ENCODE measurements at places on chromosomes 7 and 10. TPM values are rescaled to one million over a fixed set of nuclear protein-coding genes. Genes with fewer than 3 reads are reported as not detected.

DNA sequence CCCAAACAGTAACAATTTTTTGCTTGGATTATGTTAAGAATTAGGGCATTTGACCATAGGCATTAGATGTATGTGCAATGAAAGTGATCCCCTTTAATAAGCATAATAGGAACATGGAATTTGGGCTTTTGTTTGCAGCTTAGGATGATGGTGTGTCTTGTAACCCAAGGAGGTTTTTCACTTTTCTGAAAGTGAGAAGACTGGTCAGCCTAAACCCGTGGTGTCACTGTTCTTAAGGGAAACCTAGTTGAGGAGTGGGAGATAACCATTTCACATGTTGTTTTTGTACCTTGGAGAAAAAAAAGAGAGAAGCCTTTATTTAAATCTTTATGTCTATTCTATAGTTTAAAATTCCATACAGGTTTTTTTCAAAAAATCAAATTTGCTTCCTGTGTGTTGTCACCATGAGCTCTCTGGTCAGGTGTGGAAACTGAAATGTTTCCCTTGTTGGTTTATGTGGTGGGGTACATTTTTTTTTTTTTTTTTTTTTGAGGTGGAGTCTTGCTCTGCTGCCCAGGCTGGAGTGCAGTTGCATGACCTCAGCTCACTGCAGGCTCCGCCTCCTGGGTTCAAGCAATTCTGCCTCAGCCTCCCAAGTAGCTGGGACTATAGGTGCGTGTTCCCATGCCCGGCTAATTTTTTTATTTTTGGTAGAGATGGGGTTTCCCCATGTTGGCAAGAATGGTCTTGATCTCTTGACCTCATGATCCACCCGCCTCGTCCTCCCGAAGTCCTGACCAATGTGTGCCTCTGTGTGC lies 7.7 kb downstream of the CCM2 start:
- no peak for DNase-seq

- DNase-seq, result no peak
Measured at GRCh38 chr10:75541411-75541810, 110.0 kb downstream of the LRMDA start.

GRCh38 chr7:114979388-114979787 lies 57.5 kb downstream of the MDFIC start:
- peak; percentile 76 for DNase-seq

- no peak for DNase-seq
Measured at GRCh38 chr10:118809357-118810220, 54.8 kb upstream of the CACUL1 start.

- no peak for DNase-seq
Measured at GRCh38 chr10:69467928-69468750, 16.9 kb downstream of the TSPAN15 start.

DNA sequence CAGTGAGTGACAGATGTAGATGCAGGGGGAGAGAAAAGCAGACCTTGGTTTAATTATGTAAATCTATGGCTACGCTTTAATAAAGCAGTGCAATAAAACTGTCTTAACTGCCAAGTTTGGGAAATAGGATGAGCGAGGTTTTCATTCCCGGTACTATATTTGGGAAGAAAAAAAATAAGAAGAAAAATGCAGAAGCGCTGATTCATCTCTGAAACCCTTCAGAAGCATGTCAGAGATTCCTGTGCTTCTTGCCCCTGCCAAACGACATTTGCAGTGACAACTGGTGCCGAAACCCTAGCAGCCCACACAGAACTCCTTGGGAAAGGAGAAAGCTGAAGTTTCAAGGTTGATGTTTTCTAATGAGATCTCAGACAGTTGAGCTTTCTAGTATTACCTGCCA lies 380.7 kb downstream of the REEP3 start:
- peak; percentile 6 for DNase-seq

- no peak for DNase-seq
Measured at GRCh38 chr7:28700096-28700495, 258.0 kb downstream of the TRIL start.

- peak; percentile 50 for DNase-seq
Measured at GRCh38 chr7:33108554-33109004, 625 bp downstream of the RP9 start.

GRCh38 chr10:54363390-54363789 lies 437.6 kb downstream of the PCDH15 start:
- DNase-seq, result no peak

GRCh38 chr7:101099969-101100781 lies 14.9 kb downstream of the TRIM56 start:
- peak; percentile 100 for DNase-seq

DNA sequence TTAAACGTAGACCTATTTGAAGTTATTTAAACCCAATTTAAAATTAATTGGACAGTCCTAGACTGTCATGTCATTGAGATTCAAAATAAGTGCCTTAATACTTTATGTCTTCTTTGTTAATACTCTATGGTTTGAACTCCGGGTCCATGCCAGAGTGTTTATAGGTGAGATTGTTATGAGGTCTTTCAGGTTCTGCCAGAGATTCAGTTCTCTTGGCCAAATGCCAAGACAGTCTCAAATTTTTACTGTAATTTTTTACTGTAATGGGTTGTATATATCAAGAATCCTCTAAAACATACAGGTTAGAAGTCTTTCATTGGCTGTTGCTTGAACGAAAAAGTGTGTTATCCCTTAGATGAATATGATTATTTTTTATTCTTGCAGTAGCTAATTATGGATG lies 3.9 kb downstream of the ADD3 start:
- no peak for DNase-seq

- no peak for DNase-seq
Measured at GRCh38 chr10:118520116-118520742, 75.2 kb downstream of the PRLHR start.

GRCh38 chr7:82319674-82320118 lies 123.9 kb downstream of the CACNA2D1 start:
- peak; percentile 81 for DNase-seq

- no peak for DNase-seq
Measured at GRCh38 chr10:72075376-72076115, 12.8 kb downstream of the SPOCK2 start.

DNA sequence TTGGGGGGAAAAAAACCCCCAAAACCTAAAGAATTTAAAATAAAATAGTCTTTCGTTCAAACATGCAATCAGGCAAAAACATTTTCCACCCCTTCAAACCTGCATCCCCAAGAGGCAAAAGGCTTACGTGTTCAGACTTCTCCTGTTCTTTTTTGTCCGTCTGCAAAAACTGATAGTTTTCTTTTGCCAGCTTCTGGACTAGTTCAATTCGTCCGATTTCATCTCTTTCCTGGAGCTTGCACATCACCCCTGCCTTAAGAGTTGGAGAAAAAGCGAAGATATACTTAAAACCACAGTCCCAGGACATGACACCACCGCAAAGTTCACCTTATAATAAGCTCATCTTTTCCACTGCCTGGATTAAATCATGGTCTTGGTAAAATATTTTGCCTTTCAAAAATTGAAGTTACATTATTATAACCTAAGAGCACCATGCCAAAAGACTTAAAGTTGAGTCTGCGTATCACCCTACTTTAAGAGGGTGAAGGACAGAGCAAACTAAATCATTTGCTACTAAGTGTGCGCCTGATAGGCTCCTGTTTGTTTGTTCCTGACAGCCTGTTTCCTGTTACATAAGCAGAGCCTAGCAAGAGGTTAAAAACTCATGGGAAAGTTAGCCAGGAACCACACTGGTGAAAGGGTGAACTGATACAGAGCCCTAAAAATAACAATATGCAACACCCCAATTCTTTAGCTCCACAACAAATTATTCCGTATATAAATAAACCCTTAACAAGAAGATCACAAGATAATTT lies 137.0 kb downstream of the RAPGEF5 start:
- no peak for DNase-seq

- DNase-seq, result no peak
Measured at GRCh38 chr7:100540073-100540723, 1.2 kb downstream of the AGFG2 start.

DNA sequence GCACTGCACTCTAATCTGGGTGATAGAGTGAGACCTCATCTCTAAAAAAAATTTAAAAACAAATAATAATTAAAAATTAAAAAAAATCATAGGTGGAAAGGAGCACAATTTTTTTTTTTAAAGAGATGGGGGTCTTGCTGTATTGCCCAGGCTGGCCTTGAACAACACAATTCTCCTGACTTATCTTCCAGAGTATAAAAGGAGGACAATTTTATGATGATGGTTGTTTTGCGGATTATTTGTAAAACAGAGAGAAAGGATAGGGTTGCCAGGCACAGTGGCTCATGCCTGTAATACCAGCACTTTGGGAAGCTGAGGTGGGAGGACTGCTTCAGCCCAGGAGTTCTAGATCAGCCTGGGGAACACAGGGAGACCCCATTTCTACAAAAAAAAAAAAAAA lies 5.0 kb downstream of the ACTR1A start:
- no peak for DNase-seq

DNA sequence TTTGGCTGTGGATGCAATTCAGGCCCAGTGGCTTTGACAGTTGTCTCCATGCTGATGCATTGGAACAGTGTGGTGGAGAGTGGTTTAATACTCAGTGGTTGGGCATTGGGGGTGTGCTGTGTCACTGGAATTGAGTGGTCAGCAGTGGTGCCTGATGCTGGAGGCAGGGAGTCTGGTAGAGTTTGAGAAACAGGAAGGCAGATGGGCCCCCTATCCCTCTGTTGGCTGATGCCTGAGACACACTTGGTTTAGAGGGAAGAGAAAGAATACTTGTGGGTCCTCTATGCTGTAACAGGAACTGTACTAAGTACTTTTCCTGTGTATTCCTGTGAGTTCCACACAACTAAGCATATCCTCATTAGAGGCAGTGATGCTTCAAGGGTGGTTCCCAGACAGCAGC lies 55.4 kb downstream of the EEPD1 start:
- DNase-seq, result peak; percentile 45

- DNase-seq, result no peak
Measured at GRCh38 chr7:154876516-154876915, 126.4 kb downstream of the PAXIP1 start.

DNA sequence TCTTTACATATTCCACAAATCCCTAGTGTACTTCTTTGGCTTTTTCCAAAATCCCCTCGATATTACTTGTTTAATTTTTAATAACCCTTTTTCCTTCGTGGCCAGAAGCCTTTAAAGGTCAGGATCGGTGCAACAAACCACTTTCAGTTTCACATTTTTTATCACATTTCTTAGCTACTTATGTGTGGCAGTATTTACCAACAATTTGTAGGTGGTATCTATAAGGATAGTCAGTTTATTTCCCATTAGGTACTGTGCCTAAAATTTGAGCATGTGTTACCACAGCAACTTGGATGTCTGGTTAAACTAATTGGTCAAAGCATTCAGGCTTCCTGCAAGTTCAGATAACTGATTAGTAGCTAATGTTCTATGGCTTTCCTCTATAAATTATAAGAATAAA lies 104.9 kb downstream of the CDK14 start:
- DNase-seq, result no peak

DNA sequence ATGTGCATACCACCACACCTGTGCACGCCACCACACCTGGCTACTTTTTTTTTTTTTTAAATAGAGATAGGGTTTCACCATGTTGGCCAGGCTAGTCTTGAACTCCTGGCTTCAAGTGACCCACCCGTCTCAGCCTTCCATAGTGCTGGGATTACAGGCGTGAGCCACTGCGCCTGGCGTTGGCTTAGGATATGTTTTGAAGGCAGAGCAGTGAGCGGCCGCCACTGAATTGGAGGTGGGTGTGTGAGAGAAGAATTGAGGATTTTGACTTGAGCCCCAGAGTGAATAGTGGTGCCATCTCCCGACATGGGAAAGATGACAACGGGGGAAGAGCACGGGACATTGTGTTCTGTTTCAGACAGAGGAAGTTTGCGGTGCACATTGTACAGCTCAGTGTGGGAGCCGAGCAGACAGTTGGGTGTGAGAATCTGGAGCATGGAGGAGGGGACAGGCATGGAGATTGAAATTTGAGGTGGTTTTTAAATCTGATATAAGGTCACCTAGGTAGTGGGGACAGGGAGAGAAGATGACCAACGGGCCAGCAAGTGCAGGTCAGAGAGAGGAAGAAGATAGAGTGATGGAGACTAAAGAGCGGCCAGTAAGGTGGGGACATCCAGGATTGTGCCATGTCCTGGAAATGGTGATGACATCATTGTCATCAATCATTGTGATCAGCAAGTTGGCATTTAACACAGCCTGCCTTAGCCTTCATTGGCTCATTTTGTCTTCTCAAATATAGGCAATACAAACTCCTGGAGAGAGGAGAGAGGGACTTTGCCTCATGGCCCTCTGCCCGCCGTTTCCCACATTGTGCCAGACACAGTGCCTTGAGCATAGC lies 35.8 kb downstream of the VWA2 start:
- no peak for DNase-seq

Gene ASZ1
- total RNA-seq, result not detected

Gene TMEM168
- 13.7 TPM for total RNA-seq

Gene LBX1
- total RNA-seq, result 1.7 TPM

Gene LGI1
- total RNA-seq, result not detected

Gene PNLIPRP2
- total RNA-seq, result not detected

Gene LMTK2
- total RNA-seq, result 11.1 TPM

Gene MEIG1
- not detected for total RNA-seq

Gene HOXA2
- total RNA-seq, result 0.51 TPM

Gene EBF3
- total RNA-seq, result 41.7 TPM
